Activated CD8-positive, alpha-beta memory T cell treated with anti-CD3 and anti-CD28 coated beads for 24 hours (primary cell): ENCODE measurements at places on chromosomes 5 and 9.

- DNase-seq, result no peak
These were observed 269.1 kb downstream of the NR2F1-AS1 start for GRCh38 chr5:93311881-93312280.

DNA sequence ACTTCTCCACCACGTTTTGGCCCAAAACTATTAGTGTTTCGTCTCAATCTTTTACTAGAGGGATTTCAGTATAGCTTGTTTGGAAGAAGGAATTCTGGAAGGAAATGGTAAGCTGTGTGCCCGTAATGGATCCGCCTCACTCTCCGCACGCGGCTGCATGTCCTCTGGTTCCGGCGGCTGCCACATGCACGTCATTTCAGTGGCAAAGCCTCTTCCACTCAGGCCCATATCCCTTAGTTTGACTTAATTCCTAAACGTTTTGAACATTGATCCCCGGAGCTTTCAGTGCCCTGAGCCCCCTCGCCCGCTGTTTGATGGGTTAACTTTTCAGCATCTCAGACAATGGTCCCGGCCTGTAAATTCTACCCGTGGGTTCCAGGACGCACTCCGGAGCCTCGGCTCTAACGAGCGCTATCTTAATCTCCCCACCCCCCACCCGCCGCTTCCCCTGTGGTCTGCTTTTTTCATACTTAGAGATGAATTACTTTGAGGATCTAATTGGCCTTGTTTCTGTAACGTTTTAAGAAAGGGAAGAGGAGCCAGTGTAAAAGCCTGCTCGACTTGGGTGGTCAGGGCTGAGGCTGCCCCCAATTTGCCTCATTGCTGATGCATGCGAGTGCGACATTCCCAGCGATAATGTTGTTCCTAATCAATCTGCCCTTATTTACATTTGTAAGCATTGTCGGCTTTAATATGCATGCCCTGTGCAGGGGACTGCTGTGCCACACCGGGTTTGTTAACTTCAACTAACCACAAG is 4.6 kb downstream of the PTCH1 start:
- no peak for DNase-seq

- no peak for DNase-seq
These were observed 316.4 kb downstream of the PIK3R1 start for GRCh38 chr5:68531970-68532369.

DNA sequence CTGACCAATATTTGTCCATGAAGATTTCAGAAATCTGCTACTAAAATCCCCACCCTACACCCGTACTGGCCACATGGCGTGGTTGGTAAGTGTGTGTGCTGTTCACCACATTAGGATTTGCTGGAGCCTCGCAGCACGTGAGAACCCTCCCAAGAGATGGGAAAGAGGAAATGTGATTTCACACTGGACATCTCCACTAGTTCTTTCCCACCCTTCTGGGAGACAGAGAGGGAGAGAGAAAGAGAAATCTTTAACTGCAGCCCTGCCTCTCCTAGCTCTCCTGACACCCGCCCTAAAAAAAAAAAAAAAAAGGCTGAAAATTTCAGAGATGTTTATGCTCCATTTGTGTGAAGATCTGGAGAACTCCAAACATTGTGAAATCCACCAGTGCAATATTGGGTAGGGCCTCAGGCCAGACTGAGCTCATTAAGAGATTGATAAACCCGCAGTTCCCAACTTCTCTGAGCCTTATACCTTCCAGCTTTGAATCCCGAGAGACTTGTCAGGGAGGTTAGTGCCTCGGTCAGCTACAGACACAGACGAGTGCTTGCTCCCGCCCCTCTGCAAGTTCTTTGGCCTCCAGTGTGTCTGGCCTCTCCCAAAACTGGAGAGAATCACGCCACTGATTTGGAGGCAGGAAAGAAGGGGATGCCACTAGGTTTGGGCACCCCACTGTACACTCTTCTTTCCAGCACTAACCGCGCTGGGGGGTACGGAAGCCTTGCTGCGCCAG is 1.9 kb downstream of the SPRY4 start:
- no peak for DNase-seq

- DNase-seq, result no peak
These were observed 478.6 kb upstream of the C9orf72 start for GRCh38 chr9:28051559-28052503.

DNA sequence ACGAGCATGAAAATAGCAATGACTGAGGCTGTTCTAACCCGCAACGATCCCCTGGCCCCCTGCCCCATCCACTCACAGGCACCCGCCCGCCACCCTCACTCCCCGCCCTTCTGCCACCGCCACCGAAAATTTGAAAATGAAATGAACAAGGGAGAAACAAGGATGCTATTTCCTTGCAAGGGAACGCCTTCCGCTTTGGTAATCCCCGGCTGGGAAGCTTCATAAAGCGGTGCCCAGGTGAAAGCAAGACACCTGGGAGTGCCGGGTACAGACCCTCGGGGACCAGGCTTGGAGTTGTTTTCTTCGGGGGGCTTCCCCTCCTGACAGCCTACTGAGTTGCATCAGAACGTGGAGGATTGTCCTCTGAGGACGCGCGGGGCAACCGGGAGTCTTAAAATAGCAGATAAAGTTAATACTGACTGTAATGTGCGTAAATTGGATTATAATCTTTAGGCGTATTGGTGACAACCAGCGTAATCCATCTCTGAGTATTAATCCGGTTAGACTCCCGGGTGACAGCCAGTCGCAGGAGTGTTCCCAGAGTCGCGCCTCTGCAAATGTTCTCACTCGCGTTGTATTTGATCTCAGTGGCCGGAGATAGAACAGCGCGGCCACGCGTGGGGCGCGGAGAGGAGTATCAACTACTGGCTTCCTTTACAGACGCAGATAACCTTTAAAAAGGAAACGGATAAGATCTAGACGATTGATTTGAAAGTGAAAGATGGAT is 885 bp upstream of the MLLT3 start:
- peak; percentile 84 for DNase-seq

DNA sequence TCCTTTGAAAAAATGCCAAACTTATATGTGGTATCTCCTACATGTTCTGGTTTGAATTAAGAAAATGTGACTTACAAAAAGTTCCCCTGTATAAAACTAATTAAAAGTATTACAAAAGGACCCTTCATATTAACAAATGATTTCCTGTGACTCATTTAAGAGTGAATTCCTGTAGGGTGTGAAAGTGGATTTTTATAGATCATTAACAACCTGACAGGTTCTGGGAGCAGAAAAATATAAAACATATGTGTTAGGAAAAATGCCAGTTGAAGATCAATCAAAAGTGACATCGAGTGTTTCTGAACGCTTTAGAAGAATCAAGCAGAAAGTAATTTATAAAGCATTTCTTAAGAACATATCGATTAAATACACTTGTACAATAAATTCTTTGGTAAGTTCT is 35.5 kb downstream of the CAMK4 start:
- no peak for DNase-seq

DNA sequence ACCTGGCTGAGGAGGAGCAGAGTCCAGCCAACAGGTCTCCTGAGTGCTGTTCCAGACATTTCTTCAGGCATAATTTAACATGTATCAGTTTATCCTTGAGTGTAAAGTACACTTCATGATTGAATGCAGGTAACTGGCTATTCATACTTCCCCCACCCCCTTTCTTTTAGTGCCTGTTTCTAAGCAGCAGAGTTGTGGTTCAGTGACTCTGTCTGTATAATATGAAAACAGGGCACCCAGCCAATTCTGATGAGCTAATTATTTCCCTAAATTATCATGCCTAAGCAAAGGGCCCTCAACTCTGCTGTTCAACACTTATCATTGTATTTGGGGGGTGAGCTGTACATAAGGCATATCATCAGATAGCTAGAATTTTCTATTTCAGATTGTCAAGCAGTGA is 51.9 kb upstream of the ZSWIM6 start:
- DNase-seq, result no peak
